ENCODE measurements at places on chromosomes 7 and 10.
A peak's percentile ranks its signal among the peaks of the same experiment; 100 is the strongest.

DNA sequence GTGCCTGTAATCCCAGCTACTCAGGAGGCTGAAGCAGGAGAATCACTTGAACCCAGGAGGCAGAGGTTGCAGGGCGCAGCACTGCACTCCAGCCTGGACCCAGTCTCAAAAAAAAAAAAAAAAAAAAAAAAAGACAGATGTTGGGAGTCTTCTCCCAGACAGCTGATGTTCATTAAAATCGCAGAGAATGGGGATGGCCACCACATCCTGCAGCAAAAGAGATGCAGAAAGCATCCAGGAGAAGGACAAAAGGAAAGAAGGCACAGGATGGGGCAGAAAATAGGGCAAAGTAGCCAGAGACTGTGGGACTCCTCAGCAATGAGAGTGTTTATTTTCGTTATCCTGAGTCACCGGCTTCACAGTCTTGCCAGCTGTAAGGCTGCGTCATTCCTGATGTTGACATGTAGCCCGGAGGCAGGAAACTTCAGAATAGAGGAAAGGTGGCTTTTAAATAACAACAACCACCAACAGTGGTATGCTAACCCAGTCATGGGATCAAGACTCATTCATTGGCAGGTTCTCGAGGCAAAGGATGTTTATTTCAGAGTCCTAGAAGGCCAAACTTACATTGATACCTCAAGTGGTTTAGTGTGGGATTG lies 149.5 kb upstream of the SVIL start:
- peak; percentile 99 for DNase-seq

DNA sequence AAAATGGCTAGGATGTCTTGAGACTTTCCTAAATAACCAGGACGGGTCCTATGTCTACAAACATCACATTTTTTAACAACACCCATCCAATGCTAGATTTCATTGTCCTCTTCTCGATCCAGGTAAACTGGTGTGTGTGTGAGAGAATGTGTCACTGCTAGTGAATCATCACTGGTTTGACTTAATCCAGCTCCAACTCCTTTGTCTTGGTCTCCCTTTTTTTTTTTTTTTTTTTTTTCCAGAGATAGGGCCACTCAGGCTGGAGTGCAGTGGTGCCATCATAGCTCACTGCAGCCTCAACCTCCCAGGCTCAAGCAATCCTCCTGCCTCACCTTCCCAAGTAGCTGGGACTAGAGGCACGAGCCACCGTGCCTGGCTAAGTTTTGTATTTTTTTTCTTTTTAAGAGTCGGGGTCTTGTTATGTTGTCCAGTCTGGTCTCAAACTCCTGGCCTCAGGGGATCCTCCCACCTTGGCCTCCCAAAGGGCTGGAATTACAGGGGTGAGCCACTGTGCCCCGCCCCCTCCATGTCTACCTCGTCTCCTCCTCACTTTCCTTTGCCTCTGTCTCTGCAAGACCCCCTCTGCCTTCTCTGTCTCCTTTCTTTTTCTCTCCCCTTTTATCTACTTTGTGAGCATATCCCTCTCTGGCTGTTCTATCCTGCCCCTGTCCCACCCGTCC lies 2.2 kb upstream of the UFSP1 start:
- DNase-seq, result peak; percentile 78

DNA sequence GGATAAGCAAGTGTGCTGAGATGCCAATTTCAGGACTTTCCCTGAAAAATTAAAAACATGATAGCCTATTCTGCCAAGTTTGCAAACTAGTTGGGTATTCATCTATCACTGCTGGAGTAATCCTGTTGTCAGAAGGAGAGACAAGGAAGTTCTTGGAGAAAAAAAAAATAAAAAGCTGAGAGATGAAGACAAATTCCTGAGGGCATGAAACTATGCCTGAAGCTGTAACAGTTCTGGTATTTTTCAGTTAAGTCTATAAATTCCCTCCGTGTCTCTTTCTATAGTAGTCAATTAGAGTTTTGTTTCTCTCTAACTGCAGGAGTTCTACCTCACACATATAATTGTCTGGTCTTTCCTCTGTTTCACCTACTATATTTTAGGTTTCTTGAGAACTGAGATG lies 95.7 kb downstream of the DGKB start:
- DNase-seq, result peak; percentile 11

- DNase-seq, result peak; percentile 60
Measured at GRCh38 chr10:71771821-71772617, 1.3 kb downstream of the VSIR start.

- DNase-seq, result no peak
Measured at GRCh38 chr10:130389906-130390305, 253.7 kb downstream of the GLRX3 start.

DNA sequence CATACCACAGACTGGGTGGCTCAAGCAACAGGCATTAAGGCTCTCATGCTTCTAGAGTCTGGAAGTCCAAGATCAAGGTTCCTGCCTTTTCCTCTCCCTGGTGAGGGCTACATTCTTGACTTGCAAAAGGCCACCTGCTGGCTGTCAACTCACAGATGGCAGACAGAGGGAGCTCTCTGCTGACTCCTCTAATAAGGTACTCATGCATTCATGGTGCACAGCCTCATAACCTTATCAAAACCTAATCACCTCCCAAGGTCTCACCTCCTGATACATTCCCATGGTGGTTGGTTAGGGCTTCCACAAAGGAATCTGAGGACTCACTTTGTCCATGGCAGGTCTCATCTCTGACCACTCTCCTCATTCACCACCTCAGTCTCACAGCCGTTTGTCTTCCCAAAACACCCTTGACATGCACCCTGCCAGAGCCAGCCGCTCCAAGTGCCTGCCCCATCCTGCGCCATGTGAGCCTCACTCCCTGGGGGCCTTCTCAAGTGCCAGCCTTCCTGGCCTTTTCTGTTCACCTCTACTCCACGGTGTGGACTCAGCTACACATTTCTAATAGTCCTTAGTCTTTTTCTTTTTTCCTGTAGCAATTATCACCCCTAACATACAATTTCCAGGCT lies 400.3 kb upstream of the ADARB2 start:
- peak; percentile 56 for DNase-seq

DNA sequence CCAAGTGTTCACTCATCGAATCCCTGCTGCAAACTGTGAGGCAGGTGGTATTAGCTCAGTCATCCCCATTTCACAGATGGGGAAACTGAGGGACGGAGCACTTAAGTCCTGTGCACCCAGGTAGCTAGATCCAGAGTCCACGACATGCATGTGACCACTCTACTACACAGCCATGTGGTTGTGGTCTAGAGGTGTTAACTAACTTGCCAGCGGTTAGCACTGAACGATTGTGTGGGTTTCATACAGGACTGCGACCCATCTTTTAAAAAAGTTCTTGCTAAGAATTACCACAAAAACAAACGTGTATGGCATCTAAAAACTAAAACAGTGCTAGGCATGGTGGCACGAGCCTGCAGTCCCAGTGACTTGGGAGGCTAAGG lies 16.1 kb upstream of the ABCC2 start:
- DNase-seq, result no peak

GRCh38 chr7:48058990-48059389 lies 23.6 kb downstream of the C7orf57 start:
- no peak for DNase-seq

DNA sequence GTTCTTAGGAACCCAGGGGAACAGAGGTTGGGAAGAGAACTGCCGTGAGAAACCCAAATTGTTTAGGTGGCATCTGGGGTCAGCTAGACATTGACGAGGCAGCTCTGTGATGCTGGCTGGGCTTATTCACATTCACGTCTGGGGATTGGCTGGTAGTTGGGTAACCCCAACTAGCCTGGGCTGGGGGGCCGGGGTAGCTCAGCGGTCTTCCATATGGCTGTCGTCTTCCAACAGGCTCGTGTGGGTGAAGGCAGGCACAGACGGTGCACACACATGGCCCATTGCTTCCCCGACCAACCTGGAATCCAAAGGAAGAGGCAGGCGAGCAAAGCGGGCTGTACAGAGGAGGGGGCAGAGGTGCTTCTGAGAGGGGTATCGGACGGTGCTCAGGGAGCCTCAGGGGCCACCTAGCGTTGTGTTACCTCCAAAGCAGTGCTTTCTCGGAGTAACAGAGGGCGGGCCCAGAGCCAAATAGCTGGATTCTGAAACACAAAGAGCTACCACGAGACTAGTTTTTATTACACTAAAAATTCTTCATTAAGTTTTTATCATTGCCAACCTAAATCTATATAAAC lies 34.5 kb downstream of the MKI67 start:
- no peak for DNase-seq

GRCh38 chr7:351256-351655 lies 61.3 kb downstream of the FOXL3 start:
- DNase-seq, result no peak

- no peak for DNase-seq
Measured at GRCh38 chr10:102375250-102375649, 20.3 kb upstream of the NFKB2 start.

GRCh38 chr7:6705959-6706665 lies 635 bp downstream of the ZNF12 start:
- DNase-seq, result peak; percentile 28

DNA sequence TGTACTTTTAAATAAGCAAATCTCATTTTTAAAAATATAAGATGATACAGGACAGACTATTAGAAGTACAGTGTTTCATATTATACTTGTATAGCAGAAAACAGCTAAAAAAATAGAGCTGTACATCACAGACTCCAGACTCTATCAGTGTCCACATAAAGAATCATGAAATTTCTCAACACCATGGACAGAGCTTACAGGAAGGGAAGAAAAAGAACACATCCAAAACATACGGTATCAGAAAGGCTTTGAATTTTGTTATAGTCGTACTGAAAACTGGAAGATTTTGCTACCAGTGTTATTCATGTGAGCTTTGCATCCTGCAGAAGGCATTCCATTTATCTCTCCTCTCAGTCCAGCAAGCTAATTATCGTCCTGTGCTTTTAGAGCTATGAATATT lies 183.2 kb upstream of the PTPRZ1 start:
- no peak for DNase-seq

- DNase-seq, result no peak
Measured at GRCh38 chr7:40436710-40437109, 301.9 kb downstream of the SUGCT start.

GRCh38 chr10:114053946-114054345 lies 10.3 kb downstream of the ADRB1 start:
- no peak for DNase-seq

GRCh38 chr7:99125505-99125865 lies 18.4 kb downstream of the SMURF1 start:
- no peak for DNase-seq

- DNase-seq, result no peak
Measured at GRCh38 chr10:70596110-70596798, 6.3 kb downstream of the PRF1 start.

- peak; percentile 49 for DNase-seq
Measured at GRCh38 chr7:5426226-5426475, 2.5 kb upstream of the TNRC18 start.

- DNase-seq, result no peak
Measured at GRCh38 chr10:25071227-25071626, 54.8 kb downstream of the THNSL1 start.

DNA sequence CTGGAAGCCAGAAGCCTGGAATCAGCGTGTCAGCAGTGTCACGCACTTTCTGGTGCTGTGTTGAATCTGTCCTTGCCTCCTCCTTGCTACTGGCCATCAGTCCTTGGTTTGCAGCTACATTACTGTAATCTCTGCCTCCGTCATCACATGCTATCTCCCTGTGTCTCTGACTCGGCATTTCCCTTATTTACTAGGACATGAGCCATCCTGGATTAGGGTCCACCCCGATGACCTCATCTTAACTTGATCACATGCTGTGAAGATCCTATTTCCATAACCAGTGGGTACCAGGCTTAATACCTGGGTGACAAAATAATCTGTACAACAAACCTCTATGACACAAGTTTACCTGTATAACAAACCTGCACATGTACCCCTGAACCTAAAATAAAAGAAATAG lies 518.0 kb upstream of the KLF6 start:
- no peak for DNase-seq

DNA sequence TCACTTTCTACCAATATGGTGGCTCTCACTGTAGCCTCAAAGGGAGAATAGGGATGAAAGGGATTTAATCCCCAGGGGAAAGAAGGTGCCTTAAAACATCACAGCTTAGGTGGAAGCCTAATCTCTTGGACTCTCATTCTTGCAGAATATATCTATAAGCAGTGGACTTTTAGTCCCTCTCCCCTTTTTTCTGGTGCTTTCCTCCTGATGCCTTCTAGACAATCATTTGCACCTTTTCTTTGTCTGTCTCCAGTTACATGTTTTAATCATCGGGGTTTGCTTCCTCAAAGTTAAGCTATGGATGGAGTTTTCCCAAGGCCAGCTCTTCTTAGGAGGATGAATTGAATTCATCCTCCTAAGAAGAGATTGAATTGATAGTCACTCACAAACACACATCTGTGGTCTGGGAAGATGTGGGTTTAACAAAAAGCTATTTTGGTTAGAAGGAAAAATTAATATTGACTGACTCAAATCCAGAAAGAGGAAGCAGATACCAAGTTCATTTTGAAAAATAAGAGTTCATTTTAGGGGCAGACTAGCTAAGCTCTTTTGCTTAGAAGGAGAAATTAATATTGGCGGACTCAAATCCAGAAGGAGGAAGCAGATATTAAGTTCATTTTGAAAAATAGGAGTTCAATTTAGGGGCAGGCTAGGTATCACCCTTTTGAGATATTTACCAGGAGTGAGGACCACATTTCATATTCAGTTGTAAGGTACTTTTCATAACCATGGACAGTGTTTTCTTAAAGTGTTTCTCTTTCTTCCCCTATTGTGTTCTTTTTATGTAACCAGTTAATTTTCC lies 35.2 kb upstream of the PLEKHS1 start:
- DNase-seq, result no peak

DNA sequence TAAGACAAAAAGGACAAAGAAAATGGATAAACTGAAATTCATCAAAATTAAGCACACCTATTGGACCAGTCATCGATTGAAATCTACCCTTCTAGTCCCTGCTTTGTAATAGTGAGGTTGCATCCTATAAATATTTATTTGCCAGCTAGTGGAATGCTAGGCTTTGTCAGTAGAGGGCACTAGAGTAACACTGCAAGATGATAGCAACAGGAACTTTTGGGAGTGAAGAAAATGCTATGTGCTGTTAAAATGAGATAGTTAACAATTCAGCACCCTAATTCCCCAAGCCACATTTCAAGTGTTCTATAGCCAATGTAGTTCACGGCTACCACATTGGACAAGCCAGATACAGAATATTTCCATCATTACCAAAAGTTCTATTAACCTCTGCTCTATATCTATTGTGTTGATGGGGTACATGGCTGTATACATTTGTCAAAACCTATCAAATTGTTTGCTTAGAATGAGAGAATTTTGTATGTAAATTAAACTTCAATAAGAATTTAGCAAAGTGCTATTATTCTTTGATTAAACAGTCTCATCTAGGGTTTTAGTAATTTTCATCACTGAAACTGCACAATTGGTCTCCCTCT lies 69.8 kb downstream of the LSMEM1 start:
- DNase-seq, result peak; percentile 61

DNA sequence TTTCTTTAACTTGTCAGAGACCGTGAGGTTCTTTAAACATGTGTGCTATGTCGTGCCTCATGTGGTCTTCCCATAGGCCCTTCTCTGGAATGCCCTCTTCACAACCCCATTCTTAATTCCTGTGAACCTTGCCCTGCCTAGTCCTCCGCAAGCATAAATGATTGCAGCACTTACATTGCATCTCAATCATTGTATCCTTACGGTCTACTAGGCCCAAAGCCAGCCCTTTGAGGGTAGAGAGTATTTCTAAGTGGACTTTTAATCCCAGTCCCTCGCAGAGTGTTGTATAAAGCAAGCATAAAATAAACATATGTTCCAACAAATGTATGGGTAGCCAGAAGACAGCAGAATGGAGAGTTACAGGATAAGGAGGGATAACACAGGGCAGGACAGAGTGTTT lies 92.1 kb upstream of the FAM133B start:
- DNase-seq, result no peak
